ENCODE measurements at places on chromosomes 1 and 21.

DNA sequence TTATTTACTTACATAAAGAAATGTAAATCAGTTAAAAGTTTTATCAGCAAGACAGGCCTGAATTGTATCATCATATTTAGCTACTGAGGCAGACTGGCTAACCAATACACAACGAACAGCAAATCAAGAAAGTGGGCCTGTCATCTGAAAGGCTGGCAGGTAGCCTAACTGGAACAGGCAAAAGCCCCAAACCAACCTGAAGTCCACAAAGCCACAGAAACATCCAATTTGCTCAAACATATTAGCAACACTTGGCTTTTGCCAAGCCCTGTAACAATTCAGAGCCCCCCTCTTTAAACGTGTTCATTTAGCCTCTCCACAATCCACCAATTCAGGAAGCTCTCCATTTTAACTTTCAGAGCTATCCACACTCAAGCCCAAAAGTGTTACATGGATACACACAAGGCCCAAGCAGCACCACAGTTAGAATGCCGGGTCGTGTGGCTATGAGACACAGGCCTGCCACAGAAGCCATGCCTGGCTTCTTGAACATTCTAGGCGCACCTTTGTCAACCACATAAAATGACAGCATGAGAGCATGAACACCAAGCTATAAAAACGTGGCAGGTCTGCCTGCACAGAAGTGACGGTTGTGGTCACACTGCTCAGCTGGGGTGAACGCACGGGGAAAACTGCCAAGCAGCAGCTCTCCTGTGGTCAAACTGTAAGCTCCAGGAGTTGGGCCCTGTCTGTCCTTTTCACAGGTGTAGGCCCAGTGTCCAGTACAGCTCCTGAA is 49.3 kb downstream of the CD34 start:
- peak; percentile 62 for DNase-seq

DNA sequence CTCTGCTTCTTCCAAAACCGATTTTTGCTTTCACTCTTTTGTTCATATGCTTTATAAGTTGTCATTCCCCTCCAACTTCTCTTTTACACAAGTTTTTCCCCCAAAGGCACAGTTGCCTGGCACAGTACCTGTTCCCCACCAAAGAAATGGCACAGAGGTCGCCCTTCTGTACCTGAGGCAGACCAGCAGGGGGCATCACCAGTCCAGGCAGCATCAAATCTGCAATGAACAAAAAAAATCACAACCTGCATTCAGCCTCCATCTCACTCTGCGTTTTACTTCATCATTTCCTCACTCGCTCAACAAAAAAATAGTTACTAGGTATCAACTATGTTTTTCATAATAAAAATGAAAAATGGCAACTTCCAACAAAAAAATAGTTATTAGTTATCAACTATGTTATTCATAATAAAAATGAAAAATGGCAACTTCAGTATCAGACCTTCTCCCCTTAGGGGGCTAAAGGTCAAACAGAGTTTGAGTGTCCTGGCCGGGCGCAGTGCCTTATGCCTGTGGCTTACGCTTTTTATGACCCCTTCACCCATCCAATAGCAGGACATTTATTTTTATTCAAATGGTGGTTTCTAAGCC is 4.1 kb downstream of the EIF2D start:
- DNase-seq, result peak; percentile 76

DNA sequence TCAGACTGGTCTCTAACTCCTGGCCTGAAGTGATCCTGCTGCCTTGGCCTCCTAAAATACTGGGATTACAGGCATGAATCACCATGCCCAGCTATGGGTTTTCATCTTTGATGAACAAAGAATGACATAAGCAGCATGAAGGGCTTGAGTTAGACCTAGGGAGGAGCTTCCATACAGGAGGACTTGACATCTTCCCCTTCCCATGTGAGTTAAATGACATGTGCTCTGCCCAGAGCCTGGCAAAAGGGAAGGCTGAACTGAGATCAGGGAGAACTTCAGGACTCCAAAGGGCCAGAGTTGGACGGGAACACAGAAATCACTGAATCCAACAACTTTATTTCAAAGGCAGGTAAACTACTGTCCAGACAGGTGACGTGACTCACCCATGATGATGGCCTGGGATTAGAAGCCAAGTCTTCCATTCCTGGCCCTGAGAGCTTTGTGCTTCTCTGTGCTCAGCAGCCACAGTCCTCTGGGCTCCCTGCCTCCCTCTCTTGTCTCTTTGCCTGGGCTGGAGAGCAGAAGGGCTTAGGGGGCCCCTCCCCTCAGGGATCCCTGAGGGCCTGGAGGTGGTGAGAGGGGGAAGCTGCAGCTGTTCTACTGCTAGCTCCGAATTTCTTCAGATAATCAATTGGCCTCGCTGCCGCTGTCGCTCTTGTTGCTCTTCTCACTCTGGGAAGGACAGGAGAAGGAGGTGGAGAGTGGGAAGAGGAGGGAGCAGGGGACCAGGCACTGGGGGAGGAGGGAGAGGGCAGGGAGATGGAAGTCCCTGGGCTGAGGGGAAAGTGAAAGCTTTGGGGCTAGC is 7.6 kb downstream of the NHLH1 start:
- DNase-seq, result no peak

GRCh38 chr1:203871114-203871880 is 9.9 kb downstream of the SNRPE start:
- peak; percentile 44 for DNase-seq

DNA sequence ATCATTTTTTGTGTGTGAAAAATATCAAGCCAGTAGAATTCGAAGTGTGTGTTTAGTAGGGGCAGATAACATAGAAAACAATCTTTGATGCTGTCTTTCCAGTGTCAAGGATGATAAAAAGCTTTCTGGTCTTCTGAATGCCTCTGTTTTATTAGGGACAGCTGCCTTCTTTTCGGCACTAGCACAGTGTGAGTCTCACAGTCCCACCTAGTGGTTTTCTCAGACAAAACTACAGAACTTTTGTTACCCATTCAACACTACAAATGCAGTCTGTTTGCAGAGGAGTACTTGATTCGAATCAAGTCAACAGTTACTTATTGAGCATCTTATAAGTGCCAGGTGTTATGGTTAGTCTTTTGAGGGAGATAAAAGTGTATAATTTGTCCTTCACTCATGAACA is 30.6 kb upstream of the MCOLN3 start:
- no peak for DNase-seq

Data from activated CD4-positive, alpha-beta T cell treated with anti-CD3 and anti-CD28 coated beads, Interleukin-10, Interleukin-2, amounts not matched to agents 100 ng/mL and 50 ng/mL, durations not matched to agents 16 hours and 8 hours (primary cell).